ENCODE measurements at places on chromosomes 11 and 22.

DNA sequence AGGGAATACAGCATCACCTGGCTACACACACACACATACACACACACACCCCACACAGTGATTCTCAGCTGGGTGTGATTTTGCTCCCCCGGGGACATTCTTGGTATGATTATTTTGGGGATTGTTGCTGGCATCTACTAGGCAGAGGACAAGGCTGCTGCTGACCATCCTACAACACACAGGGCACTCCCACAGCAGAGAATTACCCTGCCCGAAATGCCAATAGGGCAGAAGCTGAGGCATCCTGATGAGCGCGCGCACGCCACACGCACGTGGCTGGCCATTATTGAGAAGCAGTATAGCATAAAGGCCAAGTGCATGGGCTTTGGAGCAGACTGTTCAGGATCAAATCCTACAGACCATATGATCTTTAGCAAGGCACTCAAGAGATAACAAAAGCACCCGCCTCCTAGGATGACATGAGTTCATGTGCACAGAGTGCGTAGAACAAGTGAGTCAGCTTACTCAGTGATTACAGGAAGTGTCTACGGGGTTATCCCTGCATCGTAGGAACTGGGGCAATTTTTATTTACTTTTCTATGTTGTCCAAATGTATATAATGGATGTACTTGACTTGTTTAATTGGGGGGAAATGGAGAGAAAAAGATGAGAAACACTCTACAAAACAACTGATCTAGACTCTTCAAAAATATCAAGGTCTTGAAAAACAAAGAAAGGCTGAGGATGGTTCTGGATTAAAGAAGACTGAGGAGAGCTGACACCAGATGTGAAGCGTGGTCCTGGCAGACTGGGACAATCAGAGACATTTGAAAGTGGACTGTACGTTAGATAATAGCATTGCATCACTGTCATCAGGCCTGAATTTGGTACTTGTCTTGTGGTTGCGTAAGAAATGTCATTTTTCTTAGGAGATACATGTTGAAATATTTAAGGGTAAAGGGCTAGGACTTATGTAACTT, 7.2 kb upstream of the EHD1 start:
- no peak for DNase-seq

GRCh38 chr11:111299101-111300026, 1.0 kb downstream of the POU2AF3 start:
- no peak for DNase-seq

DNA sequence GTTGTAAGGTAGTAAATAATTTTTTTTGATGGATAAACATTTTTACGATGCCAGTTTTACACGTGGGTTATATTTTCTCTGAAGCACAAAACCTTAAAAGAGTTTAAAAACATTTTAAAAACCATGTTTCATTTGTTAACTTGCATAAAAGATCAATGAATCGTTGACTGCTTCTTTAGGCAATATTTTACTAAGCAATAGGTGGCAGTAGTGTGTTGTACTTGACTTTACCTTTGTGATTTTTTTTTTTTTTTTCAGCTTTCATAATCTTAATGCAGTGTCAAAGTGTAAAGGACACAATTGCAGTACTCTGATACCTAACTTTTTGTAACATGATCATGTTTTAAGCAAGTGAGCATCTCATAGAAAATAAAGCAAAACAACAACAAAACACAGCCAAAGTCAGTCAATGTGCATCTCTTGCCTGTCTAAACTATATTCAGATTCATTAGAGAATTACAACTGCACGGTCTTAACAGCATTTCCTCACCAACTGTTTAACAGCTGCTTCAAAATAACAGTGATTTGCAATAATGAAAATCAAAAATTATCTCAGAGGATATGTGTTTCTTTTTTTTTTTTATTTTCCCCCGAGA, 27.7 kb downstream of the DNAJC24 start:
- DNase-seq = peak; percentile 26

DNA sequence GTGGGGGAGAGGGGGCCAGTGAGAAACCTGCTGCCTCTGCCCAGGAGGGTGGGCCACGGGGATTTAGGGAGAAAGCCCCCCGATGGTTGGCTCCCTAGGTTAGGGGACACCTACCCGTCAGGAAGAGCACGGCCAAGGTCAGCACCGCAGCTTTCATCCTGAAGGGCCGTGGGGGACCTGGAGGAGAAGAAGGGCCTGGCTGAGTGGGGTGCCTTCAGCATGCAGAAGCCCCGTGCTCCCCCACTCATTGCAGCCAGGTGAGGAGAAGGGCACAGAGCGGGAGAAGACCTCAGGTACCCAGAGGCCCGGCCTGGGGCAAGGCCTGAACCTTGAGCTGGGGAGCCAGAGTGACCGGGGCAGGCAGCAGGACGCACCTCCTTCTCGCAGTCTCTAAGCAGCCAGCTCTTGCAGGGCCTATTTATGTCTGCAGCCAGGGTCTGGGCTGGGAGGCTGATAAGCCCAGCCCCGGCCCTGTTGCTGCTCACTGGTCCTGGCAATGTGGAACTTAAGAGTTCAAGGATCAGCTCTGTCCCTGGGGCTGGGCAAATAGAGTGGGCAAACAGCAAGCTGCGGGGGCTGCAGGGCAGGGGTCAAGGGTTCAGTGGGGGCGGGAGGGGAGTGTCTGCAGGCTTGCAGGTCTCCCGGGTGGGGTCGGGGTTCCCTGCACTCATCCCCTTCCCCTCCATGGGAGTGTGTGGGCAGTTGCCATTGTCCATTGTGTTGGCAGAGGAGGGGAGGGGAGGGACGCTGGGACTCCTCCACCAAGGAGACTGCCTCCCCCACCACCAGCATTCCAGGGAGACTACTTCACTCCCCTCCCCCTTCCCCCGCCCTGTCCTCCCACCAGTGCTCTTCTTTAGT, at the start of gene APOA1:
Gene APOA1 (minus strand): TSS at position 392 of the 861 bp plus-strand sequence. CDS start 235 bp downstream, at position 157.
- DNase-seq = no peak

DNA sequence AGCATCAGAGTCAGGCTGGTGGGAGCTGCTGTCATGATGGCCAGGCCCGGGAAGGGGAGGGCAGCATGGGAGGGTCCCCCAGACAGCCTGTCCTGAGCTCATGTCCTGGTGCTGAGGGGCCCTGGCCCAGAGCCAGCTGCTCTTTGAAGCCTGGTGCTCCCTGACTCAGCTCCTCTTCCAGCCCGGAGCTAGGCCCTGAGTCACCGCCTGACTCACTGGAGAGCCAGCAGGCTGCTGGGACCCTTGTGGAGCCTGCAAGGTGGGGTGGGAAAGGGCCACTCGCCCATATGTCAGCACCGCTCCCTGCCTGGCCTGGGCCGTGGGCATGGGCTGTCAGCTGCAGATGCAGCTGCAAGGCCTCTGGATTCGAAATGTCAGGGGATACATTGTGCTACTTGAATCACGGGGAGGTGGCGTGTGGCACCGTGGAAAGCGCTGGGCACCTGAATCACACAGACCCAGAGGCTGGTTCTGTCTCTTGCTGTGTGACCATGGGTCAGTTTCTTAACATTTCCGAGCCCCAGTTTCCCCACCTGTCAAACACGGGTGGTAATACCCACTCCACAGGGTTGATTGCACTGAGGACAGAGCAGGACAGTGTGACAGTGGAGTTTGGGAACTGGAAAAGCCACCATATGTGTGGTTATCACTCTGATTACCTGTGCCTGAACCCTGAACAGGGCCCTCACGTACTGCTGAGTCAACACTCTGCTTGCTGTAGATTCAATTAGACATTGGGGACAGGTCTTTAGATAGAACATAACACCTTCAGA, 4.4 kb downstream of the CACNA1I start:
- no peak for DNase-seq
